ENCODE measurements at places on chromosomes 12 and 14.

- DNase-seq = no peak
Observed at GRCh38 chr14:104926619-104927431, 2.1 kb downstream of the PLD4 start.

DNA sequence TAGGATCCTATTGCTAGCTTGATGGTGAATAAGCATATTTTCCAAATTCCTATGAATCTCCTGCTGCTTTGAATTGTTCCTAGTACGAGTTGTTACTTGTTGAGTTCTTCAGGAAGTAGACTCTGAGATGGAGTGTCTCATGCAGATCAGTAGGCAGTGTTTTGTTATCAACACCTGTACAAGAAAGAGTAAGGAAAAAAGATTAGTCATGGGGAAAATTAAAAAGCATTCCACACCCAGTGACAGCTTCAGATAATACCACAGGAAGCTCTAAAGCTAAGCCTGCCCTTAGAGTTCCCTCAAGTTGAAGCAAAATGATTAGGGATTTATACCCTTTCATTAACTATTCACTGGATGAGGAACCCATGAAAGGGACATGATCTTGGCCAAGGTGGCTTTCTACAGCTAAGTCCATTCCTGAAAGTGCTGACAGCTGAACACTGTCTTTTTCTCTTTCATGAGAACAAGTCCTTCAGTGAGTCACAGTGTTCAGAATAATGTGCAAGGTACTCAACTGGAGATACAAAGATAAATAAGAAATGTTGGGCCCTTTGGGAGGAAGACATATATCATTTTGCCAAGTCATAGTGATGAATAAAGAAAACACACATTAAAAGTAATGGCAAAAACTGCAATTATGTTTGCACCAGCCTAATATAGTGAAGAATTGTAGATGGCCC lies 49.1 kb downstream of the CCER1 start:
- no peak for DNase-seq

DNA sequence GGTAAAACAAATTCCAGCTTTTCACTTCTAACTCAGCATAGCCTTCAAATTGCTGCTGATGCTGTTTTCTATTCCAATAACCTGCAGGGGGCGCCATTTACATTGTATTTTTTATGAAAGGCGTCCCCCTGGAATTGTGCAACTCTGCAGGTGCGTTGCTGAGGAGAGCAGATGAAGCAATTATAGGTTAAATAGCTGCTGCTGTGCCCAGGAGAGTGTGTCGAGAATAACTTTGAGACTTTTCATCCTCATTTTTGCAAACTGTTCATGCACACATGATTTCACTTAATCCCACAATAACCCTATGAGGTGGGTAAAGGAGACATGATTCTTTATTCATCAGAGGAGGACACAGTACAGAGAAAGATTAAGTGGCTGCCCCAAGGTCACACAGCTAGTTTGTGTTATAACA lies 75.7 kb downstream of the MYRFL start:
- DNase-seq = peak; percentile 38

DNA sequence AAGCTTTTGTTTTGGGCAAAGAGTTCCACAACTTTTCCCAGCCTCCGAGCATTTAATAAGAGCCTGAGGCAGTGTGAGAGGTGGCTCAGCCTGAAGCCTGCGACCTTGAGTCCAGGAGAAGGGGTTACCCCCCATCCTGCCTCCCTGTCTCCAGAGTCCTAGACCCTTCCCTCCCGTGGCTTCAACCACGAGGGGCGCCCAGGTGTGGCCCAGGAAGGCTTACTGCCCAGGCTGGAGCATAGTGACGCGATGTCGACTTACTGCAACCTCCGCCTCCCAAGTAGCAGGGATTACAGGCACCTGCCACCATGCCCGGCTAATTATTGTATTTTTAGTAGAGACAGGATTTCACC lies 641 bp downstream of the LRRC43 start:
- no peak for DNase-seq

GRCh38 chr14:29453045-29453444 lies 474.6 kb downstream of the PRKD1 start:
- no peak for DNase-seq

DNA sequence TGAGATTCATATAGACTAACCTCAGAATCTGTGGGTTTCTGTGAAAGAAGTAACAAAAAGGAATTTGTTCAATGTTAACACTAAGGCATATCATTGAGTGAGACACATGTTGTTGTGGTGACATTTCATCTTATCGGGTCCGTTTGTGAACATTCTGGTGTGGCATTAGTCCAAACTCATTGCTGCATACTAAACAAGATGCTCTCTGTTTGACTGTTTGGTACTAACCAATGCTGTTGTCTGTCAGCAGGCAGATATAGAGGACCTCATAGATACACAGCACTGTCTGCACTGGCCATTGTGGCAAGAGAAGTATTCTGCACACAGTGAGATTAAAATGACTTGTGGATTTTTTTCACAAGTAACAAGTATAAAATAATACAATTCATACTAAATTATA lies 41.2 kb downstream of the SLC25A21 start:
- no peak for DNase-seq

Measured in T follicular helper cell (primary cell).